ENCODE measurements at places on chromosomes 7 and 10.

DNA sequence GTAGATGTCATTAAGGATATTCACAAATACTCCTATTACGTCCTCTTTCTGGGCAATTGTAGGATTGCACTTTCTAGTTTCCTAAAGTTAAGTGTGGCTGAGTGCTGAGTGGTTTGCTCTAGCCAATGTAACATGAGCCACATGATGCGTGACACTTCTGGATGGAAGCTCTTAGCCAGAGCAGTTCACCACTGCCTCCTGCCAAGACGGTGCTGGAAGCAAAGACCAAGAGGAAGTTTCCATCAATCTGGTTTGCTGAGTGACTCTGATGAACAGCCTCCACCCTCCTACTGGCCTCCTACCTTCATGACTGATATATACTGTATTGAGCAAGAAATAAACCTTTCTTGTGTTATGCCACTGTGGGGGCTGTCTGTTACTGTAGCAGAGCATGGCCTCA, 318.1 kb downstream of the KCNMA1 start:
- DNase-seq, result no peak

DNA sequence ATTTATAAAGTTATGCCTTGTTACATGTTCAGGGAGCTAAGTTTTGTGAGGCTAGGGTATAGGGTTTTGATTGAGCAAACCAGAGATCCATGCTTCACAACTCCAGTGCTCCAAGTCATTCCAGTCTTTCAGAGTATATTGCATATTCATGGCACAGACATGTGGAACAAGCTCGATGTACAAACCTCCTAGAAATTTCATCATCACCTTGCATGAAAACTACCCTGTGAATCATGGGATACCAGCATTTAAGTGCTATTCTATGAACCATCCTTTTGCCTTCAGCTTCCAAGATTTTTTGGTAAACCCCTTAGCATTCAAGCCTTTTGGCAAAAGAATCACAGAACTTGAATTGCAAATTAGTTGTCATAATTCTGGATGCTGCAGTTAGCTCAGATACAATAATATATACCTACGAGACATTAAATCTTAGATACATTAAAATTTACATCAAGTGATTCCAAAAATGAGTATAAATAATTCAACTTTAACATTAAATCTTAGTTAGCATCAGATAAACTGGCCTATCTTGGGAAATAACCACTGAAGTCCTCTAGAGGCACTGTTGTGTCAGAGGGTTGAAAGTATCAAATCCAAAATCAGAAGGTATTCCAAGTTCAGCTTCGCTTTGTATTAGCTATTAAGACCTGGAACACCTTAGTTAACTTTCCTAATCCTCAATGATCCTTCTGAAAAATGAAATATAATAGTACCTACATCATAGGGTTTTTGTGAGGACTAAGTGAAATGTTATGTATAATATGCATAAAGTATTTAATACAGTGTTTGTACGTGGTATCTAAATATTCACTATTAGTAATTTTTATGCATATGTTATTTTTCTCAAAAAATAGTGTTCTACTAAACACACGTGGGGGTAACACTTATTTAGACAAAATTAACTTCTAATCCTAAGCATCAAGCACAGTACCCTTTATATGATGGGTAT, 55.5 kb upstream of the CABCOCO1 start:
- DNase-seq, result no peak

GRCh38 chr10:102196893-102197292, 29.2 kb upstream of the ELOVL3 start:
- DNase-seq, result no peak

GRCh38 chr7:148975896-148976295, 52.4 kb downstream of the PDIA4 start:
- no peak for DNase-seq

- DNase-seq, result no peak
Measured at GRCh38 chr7:95433952-95434556, 774 bp downstream of the PON2 start.

DNA sequence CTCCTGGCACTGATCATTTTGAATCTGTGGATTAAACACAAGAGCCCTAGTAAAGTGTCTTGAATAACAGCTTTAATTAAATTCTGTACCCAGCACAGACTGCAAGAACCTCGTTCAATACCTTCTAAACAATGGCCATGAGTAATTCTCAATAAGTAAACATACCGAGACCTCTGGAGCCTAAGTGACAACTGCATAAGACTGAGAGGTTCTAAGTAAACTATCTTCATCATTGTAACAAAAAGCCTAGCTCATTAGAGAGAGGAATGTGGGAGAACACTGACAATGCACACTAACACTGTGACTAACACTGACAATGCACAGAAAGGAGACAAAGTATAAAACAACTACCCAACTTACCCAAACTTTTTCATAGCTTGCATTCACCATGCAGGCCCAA, 117.4 kb downstream of the ELAPOR2 start:
- DNase-seq, result no peak

GRCh38 chr7:157895520-157896375, 558.9 kb downstream of the DNAJB6 start:
- no peak for DNase-seq

GRCh38 chr10:26481914-26482550, 43.9 kb downstream of the APBB1IP start:
- DNase-seq, result no peak

DNA sequence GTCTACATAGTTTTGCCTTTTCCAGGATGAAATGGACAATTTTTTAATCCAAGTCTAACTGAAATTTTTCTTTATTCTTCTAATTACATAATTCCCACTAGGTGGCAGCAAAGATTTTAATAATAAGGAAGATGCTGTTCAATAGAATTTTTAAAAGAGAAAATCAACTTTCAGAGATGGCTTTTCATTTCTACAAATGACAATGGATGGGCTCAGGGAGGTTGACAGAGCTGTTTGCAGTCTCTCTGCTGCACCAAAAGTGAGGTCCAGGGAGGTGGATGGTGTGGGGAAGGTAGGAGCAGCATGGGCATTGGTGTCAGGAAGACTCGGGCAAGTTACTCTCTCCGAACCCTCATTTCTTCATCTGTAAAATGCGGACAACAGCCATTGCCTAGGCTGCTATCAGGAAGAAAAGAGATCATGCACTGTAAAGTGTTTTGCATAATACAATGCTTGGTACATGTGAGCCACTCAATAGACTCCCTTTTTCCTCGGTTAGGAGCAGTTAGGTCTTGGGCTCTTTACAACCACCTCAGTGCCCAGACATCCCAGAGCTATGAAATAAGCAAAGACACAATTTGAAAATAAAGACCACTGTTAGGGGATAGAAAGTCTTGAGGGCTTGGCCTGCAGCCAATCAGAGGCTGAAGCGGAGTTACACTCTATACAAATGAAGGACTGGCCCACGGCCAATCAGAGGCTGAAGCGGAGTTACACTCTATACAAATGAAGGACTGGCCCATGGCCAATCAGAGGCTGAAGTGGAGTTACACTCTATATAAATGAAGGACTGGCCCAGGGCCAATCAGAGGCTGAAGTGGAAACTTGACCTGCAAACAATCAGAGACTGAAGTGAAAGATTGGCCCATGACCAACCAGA, 107.1 kb downstream of the ABLIM1 start:
- no peak for DNase-seq

All from stimulated activated CD4-positive, alpha-beta T cell treated with anti-CD3 and anti-CD28 coated beads, Interleukin-1b, Interleukin-23, amount 100 ng/mL, for 1 hour (primary cell).